ENCODE measurements at places on chromosomes 7 and 10.
A peak's percentile ranks its signal among the peaks of the same experiment; 100 is the strongest.

DNA sequence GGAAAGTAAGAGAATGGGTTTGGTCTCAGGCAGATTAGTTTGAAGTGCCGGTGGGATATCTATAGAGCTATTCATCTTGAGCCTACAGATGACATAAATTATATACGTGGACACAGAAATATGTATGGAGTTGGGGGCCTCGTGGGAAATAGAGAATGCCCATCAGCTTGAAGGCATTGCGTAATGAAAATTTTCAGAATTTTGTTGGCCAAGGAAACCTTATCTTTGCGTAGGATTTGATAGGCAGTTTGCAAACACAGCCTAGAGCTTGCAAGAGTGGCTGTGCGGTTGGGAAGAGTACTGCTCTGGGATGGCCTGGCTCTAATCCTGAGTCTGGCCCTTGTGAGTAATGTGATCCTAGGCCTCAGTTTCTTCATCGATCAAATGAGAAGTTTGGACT, 32.3 kb downstream of the MCM10 start:
- no peak for DNase-seq

DNA sequence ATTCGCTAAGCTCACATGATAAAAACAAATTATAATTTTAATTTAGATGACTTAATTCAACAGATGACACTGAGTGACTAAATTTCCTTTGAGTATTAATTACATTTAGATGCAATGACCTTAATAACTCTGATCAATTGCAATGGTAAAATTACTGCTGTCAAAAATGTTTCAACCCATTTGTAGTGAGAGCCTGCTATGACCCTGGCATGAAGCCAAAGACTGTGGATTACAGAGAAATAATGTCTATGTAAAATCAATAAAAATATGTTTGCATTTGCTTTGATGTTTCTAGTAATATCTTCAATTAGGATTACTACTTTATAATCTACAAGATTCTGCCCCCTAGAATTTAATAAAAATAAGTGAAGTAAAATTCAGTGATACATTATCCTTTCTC, 15.6 kb downstream of the MKX start:
- DNase-seq, result no peak

GRCh38 chr10:526651-527312, 162.7 kb downstream of the DIP2C start:
- no peak for DNase-seq

GRCh38 chr10:93701866-93702209, 554 bp downstream of the FRA10AC1 start:
- DNase-seq, result no peak

- no peak for DNase-seq
These were observed 78.1 kb downstream of the FZD1 start for GRCh38 chr7:91342346-91342745.

GRCh38 chr10:58867683-58868082, 308.8 kb upstream of the PHYHIPL start:
- no peak for DNase-seq

DNA sequence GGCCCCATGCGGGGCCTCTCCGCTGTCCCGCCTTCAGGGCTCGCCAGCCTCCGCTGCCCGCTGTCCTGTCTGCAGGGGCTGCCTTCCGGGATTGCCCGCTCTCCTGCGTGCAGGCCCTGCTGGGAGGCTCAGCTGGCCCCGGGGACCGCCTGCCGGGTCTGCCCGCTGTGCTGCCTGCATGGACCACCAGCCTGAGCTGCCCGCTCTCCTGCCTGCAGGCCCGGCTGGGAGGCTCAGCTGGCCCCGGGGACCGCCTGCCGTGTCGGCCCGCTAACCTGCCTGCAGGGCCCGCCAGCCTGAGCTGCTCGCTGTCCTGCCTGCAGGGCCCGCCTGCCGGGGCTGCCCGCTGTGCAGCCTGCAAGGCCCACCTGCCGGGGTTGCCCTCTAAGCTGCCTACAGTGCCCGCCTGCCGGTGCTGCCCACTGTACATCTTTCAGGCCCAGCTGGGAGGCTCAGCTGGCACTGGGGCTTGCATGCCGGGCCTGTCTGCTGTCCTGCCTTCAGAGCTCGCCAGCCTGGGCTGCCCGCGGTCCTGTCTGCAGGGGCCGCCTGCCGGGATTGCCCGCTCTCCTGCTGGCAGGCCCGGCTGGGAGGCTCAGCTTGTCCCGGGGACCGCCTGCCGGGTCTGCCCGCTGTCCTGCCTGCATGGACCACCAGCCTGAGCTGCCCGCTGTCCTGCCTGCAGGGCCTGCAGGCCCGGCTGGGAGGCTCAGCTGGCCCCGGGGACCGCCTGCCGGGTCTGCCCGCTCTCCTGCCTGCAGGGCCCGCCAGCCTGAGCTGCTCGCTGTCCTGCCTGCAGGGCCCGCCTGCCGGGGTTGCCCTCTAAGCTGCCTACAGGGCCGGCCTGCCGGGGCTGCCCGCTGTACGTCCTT, 165.1 kb downstream of the GLRX3 start:
- DNase-seq, result peak; percentile 17

GRCh38 chr7:27066148-27066547, 29.7 kb downstream of the HOXA1 start:
- no peak for DNase-seq

- DNase-seq, result no peak
These were observed 530.2 kb downstream of the GATA3 start for GRCh38 chr10:8584666-8585065.

GRCh38 chr10:25683344-25683743, 250.7 kb upstream of the MYO3A start:
- DNase-seq, result no peak

- DNase-seq, result no peak
These were observed 15.8 kb upstream of the GPR37 start for GRCh38 chr7:124781418-124781817.

DNA sequence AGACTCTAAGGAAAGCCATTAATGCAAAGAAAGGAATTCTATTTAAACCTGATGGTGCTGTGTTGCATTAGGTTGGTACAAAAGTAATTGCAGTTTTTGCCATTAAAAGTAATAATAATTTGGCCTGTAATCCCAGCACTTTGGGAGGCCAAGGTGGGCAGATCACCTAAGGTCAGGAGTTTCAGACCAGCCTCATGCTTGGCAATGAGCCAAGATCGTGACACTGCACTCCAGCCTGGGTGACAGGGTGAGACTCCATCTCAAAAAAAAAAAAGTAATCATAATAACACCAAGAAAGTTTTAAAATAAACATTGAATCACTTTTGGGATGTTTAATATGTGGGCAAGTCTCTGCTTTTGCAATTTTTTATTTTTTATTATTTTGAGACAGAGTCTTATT, 107.3 kb upstream of the FRMD4A start:
- DNase-seq, result no peak

- peak; percentile 61 for DNase-seq
These were observed 2.4 kb downstream of the ZMIZ2 start for GRCh38 chr7:44750921-44751571.

- DNase-seq, result no peak
These were observed 59.5 kb upstream of the LAMB1 start for GRCh38 chr7:108062250-108063014.

- DNase-seq, result no peak
These were observed 7.8 kb downstream of the RNF216 start for GRCh38 chr7:5773661-5774086.

- no peak for DNase-seq
These were observed 4.8 kb downstream of the ANK3 start for GRCh38 chr10:60384708-60385398.

DNA sequence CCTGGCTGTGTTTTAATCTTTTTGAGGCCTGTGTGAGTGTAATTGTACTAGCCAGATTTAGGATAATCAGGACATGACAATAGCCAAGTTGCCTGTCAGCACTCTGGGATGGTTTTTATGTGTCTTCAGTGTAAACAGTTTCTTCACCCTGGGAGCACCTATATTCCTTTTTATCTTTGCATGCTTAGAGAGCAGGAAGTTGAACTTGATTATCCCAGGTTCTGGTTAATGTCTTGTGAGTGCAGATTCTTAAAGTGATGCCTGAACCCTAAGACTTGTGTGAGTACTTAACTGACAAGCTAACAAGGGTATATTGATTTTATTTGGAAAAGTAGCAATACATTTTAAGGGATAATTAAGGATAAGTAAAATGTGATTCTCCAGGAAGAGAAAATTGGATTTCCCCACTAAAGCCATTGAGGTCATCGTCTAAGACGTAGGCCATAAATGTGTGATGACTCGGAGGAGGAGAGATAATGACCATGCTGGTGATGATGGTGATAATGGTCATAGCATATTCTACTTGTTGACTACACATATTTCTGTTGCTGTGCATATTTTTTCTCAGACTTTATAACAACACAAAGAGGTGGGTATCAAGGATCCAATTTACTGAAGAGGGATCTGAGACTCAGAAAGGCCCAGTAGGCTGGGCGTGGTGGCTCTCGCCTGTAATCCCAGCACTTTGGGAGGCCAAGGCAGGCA, 234.7 kb downstream of the CAMK1D start:
- DNase-seq, result no peak
